ENCODE measurements at places on chromosomes 7 and 10.

- peaks cover 9% of the 10 kb centered on the region for H3K4me1 ChIP-seq
- H3K27me3 ChIP-seq: peaks cover 24% of the 10 kb centered on the region
- no peak overlapping the region for H3K27ac ChIP-seq
- H3K36me3 ChIP-seq: peaks cover 5% of the 10 kb centered on the region
- H3K4me3 ChIP-seq: no peak overlapping the region
- DNase-seq: no peak
Measured at GRCh38 chr10:113053881-113054280, 103.8 kb downstream of the TCF7L2 start.

- H3K27ac ChIP-seq: no peak overlapping the region
- peaks cover 2% of the 10 kb centered on the region for H3K4me1 ChIP-seq
- H3K36me3 ChIP-seq: no peaks in the 10 kb centered on the region
- DNase-seq: no peak
- no peak overlapping the region for H3K4me3 ChIP-seq
Measured at GRCh38 chr10:44015702-44016500, 367.2 kb upstream of the ZNF32 start.

DNA sequence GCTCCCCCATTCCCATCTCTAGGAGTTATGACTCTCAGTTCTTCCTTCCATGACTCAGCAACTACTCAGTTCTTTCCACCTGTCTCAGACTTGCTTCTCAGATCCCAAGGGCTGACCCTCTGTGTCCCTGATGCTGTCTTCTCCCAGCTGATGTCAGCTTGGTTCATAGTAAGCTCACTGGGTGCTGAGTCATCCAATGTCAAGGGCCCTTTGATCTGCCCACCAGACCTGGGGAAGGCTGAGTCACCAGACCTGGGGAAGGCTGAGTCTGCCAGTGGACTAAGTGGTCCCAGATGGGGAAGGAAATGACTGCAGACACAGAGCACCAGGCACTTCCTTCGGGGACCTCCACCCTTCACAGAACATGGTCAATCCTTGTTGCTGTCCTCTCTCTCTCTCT lies 76.1 kb upstream of the ZEB1 start:
- H3K27me3 ChIP-seq: no peaks in the 10 kb centered on the region
- H3K4me3 ChIP-seq: no peak overlapping the region
- H3K4me1 ChIP-seq: peaks cover 2% of the 10 kb centered on the region
- no peak for DNase-seq
- H3K36me3 ChIP-seq: no peaks in the 10 kb centered on the region

DNA sequence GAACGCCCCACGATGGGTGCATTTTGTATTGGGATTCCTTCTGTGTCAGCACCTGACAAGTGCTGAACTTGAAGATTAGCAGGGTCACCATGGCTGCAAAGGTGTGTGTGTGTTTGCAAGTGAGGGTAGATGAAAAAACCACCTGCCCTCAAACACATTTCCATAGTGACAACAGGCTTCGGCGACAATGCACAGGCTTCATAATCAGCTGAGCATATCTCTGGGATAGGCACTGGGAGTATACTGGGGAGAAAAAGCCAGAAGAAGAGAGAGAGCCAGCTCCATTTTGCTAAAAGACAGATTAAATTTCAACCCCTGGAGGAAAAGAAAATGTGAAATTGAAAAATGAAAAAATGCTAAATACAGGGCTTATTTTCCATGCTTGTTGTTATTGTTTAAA lies 656.1 kb downstream of the INHBA start:
- DNase-seq: no peak
- H3K4me3 ChIP-seq: no peak overlapping the region
- H3K27ac ChIP-seq: no peak overlapping the region
- H3K36me3 ChIP-seq: no peaks in the 10 kb centered on the region
- H3K4me1 ChIP-seq: no peaks in the 10 kb centered on the region

DNA sequence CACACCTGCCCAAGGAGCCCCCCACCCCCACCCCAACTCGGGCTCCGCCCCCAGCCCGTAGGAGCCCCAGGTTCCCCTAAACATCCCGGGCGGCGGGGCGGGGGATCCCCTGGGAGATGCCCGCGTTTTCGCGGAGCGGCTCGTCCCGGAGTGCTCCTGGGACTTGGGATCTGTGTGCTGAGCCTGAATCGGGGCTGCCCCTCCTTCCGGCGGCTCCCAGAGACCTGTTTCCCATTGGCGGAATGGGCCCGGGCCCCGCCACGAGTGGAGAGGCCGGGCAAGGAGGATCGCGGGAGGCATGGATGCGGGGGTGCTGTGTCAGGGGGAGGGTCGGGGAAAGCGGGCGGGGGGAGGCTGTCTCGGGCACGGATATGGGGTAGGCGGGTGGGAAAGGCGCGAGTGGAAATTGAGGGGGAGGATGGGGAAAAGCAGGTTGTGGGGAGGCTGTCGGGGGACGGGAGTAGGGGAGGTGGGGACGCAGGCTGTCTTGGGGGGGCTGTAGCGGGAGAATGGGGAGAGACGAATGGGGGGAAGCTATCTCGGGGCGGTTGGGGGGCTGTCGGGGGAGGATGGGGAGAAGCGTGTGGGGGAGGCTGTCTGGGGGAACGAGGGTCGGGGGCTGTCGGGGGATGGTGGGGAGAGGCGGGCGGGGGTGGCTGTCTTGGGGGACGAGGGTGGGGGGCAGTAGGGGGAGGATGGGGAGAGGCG lies 572 bp upstream of the BHLHA15 start:
- H3K27ac ChIP-seq: no peak overlapping the region
- H3K4me3 ChIP-seq: peak overlapping the region; percentile 73
- H3K27me3 ChIP-seq: no peaks in the 10 kb centered on the region
- H3K36me3 ChIP-seq: peaks cover 3% of the 10 kb centered on the region
- H3K4me1 ChIP-seq: peaks cover 4% of the 10 kb centered on the region

All from T-helper 17 cell (primary cell).